ENCODE measurements at places on chromosomes 11 and 22.

- DNase-seq = no peak
These were observed 45.7 kb upstream of the CABP7 start for GRCh38 chr22:29674121-29674520.

- no peak for DNase-seq
These were observed 54.0 kb downstream of the PLEKHA7 start for GRCh38 chr11:16960250-16960649.

- DNase-seq = no peak
These were observed 41.7 kb downstream of the BRD1 start for GRCh38 chr22:49785841-49786471.

GRCh38 chr11:36356201-36356600 lies 60.1 kb downstream of the PRR5L start:
- DNase-seq = no peak

- no peak for DNase-seq
These were observed 169.8 kb downstream of the SPON1 start for GRCh38 chr11:14132312-14132711.

DNA sequence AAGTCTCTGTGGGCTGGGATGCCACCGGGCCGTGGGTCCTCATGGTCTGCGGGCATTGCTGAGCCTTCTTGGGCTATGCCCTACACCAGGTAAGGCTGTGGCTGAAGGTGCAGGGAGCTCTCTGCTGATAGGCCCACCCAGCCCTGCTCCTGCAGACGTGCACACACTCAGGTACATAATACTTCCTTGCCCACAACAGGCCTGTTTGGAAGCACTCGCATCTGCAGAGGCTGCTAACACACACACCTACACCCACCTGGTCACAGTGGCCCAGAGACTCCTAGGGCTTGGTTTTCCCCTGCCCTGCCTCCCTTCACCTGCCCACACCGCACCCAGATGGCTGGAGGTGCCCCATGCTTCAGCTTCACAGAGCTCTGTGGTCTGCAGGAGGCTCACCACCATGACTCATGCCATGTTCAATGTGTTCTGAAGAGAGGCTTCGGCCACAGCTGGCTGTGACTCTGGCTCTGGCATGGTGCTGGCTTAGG lies 72.8 kb upstream of the KCNQ1OT1 start:
- DNase-seq = no peak

GRCh38 chr11:3971756-3972404 lies 116.4 kb downstream of the STIM1 start:
- DNase-seq = no peak

DNA sequence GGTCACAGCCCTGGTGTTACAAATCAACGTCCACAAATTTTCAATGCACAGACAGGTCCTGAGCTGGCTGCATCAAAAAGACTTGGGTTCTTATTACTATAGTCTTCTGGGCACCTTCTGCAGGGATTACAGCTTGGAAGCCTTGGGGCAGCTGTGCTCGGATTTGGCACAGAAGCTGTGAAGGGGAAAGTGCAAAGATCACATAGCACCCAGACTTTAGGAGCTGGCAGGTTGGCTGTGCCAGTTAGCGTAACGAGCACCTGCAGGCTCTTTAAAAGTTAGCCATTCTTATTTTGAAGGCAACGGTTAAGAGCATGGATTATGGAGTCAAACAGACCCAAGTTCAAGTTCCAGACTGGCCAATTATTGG lies 100.4 kb downstream of the ARL14EP start:
- DNase-seq = no peak

DNA sequence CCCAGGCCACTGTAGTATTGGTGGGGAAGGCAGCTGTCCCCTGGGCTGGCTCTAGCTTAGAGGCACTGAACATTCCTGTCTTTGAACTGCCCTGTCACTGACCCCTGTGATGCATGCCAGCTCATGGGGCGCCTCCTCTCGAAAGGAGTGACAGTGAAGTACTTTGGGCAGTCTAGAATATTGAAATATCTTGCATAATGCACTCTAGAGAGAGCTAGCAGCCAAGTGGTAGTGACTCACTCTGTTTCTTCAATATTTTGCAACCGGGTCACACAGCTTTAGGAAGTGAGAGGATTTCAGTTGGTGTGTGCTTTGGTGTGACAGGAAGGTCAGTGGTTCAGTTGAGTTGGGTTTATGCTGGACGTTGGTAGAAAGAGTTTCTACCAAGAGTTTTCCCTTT lies 35.5 kb upstream of the ST14 start:
- peak; percentile 79 for DNase-seq

DNA sequence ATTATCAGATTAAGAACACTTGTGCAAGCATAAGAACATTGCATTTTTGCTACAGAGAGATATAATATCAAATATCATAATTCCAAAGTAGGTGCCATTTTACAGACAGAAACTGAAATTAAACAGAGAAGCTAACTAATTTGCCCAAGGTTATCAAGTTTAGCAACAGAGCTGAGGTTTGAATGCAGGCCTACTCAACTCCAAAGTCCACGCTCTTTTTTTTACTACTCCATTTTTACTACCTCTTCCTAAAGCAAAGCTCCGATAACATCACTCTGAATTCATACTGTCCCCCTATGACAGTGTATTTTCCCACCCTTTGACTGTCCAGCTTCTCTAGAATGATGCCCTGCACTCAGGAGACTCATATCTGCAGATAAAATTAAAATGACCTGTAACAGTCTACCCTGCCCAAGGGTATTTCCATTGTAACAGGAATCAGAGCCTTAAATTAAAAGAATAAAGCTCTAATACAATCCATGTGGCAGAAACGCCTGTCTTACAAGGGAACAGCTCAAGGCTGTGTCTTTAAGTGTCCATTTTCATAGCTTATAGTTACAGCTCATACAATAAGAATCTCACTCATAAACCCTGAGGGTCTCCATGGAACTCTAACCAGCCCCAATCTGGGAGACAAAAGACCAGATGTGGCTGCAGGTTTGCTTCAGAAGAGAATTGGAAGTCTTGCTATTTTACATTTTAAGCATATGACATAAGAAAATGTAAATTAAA lies 36.8 kb downstream of the ALG9 start:
- DNase-seq = no peak

DNA sequence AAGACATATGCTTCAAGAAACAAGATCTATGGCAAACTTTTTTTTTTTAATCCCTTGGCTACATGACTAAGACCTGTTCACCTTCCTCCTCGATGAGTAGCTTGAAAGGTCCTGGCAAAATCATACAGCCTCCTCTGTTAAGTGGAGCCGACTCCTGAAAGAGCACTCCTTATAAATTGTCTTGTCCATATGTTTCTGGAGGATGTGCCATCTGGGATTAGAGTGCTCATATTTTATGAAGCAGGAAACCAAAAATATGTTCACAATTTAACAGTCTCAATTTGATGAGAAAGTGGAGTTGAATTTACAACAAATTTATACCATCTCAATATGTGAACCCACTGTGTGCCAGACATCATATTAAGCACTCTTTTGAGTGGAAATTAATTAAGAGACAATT lies 912.1 kb upstream of the FAT3 start:
- no peak for DNase-seq

DNA sequence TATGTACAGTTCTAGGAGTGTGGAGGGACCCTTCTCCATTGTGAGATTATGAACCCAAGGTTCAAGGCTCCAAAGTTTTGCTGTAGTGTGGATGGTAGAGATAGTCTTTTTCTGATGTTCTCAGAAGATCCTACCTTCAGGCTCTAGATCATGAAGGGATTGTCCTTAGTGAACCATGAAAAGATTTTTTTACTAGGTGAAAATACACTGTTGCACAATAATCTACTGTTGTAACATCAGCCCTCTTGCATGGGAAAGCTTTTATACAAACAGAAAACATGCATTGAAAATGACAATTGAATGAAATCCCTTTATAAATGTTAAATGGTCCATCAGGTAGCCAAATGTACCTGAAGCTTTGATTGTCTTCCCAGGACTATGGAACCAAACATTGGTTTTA lies 177.8 kb downstream of the FAM76B start:
- DNase-seq = no peak

- peak; percentile 18 for DNase-seq
These were observed 30.7 kb downstream of the FGF4 start for GRCh38 chr11:69744435-69744834.

DNA sequence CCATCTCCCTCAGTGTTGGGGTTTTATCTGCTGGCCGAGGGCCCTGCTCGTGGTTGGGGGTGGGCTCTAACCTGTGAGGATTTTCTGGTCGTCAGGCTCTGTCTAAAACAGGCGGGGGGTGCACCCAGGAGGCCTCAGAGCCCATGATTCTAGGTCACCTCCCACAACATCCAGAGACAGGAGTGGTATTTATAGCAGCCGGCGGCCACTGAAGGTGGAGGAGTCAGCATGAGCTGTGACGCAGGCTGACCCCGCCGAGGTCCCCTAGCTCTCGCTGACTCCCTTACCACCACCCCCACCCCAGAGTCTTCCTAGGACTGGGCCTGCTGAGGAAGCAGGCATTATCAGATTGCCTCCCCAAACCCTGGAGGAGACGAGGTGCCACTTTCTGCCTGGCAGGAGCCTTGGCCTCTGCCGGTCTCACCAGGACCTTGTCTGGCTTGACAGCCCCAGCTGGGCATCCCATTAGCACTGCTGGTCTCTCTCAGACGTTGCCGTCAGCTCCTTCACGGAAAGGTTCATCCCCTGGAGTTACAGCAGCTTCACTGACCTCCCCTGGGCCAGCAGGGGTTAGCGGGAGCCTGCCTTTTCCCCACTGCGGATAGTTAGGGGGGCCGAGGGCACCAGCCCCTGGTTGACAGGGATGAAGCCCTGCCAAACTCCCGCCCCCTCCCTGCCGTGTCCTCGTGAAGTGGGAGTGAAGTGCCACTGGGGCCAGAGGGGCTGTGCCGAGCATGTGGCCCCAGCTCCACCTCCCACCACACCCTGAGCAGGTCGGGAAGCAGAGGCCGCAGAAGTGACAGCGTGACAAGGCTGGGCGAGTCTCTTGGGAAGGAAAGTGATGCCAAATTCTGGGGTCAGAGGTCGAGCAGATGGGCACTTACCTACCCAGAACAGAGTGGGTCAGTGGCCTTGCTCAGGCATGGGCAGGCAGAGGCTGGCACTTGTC lies 26.5 kb downstream of the DAGLA start:
- DNase-seq = no peak

DNA sequence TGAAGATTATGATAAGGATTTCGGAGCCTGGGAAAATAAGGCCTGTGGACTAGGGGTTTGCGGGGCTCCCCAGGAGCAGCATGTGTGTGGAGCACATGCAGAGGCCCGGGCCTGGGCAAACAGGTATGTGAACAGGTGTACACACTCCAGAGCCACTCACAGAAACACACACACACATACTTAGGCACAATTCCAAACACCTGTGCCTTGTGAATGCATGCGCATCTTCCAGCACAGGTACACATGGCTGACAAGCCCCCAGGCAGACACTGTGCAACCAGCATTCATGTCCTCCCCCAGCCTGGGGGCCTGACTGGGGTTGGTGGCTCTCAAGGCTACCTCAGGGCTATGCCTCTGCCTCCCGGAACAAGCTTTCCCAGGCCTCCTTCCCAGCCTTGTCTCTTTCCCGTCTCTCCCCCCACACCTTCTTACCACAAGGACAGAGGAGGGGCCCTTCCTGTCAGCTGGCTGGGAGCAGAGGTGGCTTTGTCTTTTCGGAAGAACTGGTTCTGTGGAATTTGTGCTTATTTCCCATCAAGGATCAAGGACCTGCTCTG lies 2.6 kb upstream of the P2RY6 start:
- DNase-seq = no peak

DNA sequence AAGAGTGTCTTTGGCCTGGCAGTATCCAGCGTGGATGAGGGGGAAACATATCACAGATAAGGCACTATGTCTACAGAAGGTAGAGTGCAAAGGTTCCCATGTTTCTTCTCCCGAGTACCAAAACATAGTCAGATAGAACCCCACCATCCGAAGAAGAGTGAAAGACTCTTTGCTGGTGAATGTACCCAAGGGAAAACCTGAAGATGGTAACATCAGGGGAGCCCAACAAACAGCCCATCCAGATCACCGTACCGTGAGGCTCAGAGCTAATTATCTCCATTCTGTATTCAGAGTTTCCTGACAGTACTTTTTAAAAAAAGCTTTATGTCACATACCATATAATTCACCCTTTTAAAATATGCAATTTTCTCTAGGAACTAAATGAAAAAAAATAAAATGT lies 44.4 kb downstream of the RAB30 start:
- no peak for DNase-seq

GRCh38 chr11:118552341-118552740 lies 13.4 kb downstream of the IFT46 start:
- DNase-seq = no peak

DNA sequence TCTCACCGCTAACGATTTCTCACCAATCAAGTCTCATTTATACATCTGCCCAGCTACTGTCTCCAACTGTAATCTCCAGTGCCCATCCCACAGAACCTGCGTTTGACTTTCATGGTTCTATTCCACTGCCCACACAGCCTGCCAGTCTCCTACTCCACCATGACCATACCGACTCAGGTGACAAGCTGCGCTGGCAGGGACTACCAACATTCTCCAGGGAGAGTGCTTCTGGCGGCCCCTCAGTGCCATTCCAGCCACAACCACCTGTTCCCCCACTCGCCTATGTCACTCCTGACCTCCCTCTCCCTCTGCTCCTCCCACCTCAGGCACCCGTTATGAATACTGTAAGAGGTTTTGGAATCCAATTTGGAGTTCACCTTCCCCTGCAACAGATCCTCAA lies 108.5 kb upstream of the BID start:
- DNase-seq = no peak

GRCh38 chr11:104813532-104813931 lies 84.7 kb downstream of the CASP12 start:
- DNase-seq = no peak

GRCh38 chr11:6864438-6864837 lies 1.6 kb downstream of the OR10A2 start:
- DNase-seq = no peak

- DNase-seq = no peak
These were observed 45.5 kb upstream of the GRIK4 start for GRCh38 chr11:120465921-120466534.

DNA sequence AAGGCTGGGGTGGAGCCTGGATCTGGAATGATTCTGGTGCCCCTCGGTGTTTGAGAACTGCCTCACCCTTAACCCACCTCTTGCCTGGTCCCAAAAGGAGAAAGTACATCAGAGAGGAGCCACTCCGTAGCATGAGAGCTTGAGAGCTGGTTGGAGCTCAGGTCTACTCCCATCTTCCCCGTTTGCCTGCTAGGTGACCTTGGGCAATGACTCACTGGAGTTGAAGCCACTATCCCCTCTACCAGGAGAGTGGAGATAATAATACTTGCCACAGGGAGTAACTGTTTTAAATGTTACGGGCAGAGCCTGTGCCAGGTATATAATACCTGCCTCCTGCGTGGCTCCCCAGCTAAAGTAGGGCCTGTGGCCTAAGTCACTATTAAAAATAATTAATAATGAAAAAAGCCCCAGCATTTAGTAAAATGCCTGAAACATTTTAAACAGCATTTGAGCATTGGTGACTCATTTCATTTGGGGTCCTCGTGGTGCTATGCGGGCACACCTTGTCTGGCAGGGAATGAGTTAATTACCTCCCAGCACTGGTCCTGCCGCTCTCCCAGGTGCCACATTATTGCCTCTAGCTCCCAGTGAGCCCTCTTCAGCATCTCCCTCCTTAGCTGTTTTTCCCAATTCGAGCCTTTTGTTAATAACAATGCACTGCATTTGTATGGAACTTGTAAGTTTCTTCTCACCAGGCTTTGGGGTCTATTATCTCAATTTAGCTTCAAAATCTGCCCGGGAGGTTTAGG lies 22.5 kb downstream of the CYTH4 start:
- DNase-seq = no peak

Data from AG09309 (cell line).